ENCODE measurements at places on chromosomes 2 and 18. TPM values are rescaled to one million over a fixed set of nuclear protein-coding genes. Genes with fewer than 3 reads are reported as not detected.

CAPN13 gene
- 0.15 TPM for total RNA-seq

C2orf92 gene
- 1.1 TPM for total RNA-seq

DPP4 gene
- 0.36 TPM for total RNA-seq

POU3F3 gene
- total RNA-seq, result not detected

DPYSL5 gene
- 6.8 TPM for total RNA-seq

HAAO gene
- total RNA-seq, result not detected

ZNF385B gene
- not detected for total RNA-seq

NEUROD1 gene
- total RNA-seq, result not detected

GLI2 gene
- total RNA-seq, result 24.1 TPM

CNGA3 gene
- total RNA-seq, result not detected

ANKRD30BL gene
- total RNA-seq, result not detected

ZNF521 gene
- not detected for total RNA-seq

KLHL41 gene
- 0.37 TPM for total RNA-seq

HSPE1 gene
- 998 TPM for total RNA-seq

RAB17 gene
- 0.21 TPM for total RNA-seq

PLA2R1 gene
- 1.7 TPM for total RNA-seq

CRYGC gene
- total RNA-seq, result not detected

BCL2 gene
- total RNA-seq, result 0.57 TPM

MROH2A gene
- total RNA-seq, result not detected

RAD51AP2 gene
- not detected for total RNA-seq

PTRHD1 gene
- 62.4 TPM for total RNA-seq
